Stimulated activated CD8-positive, alpha-beta memory T cell treated with anti-CD3 and anti-CD28 coated beads, Interleukin-7, amount 100 ng/mL, for 1 hour (primary cell): ENCODE measurements at places on chromosomes 5 and 9.

DNA sequence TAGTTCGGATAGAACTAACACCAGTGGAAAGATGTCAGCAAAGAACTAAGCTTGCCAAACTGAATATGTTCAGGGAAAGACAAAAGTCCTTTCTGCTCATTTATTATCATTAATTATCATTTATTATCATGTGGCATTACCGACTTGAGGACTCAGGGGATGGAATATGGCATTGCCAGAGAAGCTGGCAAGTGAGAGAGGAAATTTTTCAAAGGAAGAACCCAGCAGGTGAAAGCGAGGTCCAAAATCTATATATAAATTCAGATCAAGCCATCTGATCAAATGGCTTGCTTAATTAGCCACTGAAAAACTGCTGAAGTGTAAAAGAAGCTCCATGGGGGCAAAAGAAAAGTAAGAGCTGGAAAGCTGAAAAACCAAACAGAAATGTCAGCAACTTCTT lies 1049.6 kb upstream of the SEMA6A start:
- DNase-seq: no peak

GRCh38 chr9:87695523-87695922 lies 30.4 kb upstream of the CTSL start:
- DNase-seq: no peak

- DNase-seq: no peak
Measured at GRCh38 chr5:80184235-80185023, 71.4 kb downstream of the SERINC5 start.

- DNase-seq: no peak
Measured at GRCh38 chr5:119063579-119064379, 7.1 kb upstream of the DMXL1 start.

- no peak for DNase-seq
Measured at GRCh38 chr5:56705217-56705616, 110.1 kb upstream of the MAP3K1 start.

GRCh38 chr9:112252194-112252593 lies 77.1 kb upstream of the SUSD1 start:
- DNase-seq: no peak
